ENCODE measurements at places on chromosomes 1 and 21.

DNA sequence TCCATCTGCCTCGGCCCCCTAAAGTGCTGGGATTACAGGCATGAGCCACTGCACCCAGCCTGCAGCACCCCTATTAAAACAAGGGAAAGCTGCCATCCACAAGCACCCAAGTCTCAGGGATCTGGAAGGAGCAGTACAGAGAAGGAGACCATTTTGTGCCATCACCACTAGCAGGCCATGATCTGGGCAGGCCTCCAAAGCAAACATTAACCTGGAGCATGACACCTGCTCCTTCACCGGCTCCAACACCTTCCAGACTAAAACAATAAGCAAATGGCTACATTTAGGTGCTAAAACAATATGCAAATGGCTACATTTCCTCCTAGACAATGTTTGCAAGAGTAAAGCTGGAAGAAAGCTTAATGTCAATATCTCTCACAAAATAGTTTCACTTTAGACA, 16.7 kb downstream of the MEAF6 start:
- no peak for DNase-seq

GRCh38 chr1:29196863-29197589, 15.3 kb upstream of the SRSF4 start:
- DNase-seq: no peak

GRCh38 chr1:158809862-158810261, 21.3 kb upstream of the MNDA start:
- DNase-seq: no peak

- no peak for DNase-seq
These were observed 39.2 kb downstream of the EIF2B3 start for GRCh38 chr1:44947063-44947773.

DNA sequence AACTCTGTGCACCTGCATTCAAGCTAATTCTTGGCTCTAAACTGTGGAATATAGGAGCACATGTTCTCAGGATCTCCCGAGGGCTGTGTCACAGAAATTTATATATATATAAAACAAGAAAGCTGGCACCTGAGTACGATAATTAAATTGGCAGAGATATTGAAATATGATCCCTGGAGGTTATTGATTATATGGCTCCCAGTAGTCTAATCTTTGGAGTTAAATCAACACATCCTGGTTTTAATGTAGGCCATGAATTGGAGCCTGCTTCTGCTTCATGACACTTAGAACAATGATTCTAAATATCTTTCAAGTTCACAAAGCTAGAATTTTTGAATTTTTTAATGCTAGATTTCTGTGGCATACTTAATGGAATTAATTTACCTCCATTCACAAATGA, 84.3 kb downstream of the CTH start:
- no peak for DNase-seq

DNA sequence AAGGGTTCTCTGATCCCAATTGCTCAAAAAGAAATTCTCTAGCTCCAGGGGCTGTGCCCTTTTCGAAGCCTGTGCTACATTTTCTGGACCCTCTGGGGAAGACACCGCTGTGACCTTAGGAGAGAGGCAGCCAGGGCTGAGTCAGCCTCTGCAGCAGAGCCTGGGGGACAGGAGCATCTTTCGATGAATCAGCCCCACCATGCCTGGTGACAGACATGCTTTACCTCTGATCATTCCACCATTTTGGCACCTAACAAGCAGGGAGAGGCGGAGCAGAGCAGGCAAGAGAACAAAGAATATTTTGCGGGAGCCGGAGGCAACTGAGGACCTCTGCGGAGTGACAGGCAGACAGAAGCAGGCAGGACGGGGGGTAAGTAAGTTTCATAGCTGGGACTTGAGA, 84.9 kb downstream of the VWA5B1 start:
- DNase-seq: no peak

- DNase-seq: no peak
These were observed 558 bp downstream of the USP1 start for GRCh38 chr1:62437273-62437940.

- no peak for DNase-seq
These were observed 237.6 kb downstream of the NTNG1 start for GRCh38 chr1:107378426-107378825.

DNA sequence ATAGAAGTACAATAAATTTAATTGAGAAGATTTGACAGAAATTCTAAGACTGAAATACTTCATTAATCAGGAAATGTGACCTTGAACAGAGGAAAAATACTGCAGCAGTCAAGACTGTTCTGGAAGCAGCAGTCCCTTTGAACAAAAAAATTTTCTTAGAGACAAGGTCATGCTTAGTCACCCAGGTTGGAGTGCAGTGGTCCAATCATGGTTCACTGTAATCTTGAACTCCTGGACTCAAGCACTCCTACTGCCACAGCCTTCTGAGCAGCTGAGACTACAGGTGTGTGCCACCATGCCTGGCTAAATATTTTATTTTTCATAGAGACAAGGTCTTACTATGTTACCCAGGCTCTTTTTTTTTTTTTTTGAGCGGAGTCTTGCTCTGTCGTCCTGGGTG, 1.9 kb upstream of the CCDC30 start:
- DNase-seq: no peak

- no peak for DNase-seq
These were observed 27.1 kb upstream of the PDXK start for GRCh38 chr21:43691801-43692200.

- no peak for DNase-seq
These were observed 260.0 kb downstream of the RGS7 start for GRCh38 chr1:241096982-241097381.

GRCh38 chr1:10667861-10668761, 128.3 kb downstream of the CASZ1 start:
- no peak for DNase-seq

DNA sequence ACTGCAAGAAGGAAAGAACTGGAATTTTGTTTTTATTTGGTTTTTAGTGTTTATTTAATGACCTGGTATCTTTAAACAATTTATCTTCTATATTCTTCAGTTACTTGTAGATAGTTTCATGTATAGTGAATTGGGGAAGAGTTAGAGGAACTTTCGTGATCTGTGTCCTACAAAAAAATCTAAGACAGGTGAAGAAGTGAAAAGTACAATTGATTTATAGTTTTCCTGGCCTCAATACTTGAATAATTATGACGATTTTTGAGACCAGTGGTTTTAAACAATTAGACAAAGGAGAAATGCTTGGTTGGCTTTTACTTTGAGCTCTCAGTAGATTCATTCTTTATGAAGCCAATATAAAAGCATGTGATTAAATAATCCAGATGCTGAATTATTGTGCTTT, 7.5 kb downstream of the MIER1 start:
- DNase-seq: no peak

GRCh38 chr1:153262462-153263157, 3.1 kb downstream of the LORICRIN start:
- no peak for DNase-seq

DNA sequence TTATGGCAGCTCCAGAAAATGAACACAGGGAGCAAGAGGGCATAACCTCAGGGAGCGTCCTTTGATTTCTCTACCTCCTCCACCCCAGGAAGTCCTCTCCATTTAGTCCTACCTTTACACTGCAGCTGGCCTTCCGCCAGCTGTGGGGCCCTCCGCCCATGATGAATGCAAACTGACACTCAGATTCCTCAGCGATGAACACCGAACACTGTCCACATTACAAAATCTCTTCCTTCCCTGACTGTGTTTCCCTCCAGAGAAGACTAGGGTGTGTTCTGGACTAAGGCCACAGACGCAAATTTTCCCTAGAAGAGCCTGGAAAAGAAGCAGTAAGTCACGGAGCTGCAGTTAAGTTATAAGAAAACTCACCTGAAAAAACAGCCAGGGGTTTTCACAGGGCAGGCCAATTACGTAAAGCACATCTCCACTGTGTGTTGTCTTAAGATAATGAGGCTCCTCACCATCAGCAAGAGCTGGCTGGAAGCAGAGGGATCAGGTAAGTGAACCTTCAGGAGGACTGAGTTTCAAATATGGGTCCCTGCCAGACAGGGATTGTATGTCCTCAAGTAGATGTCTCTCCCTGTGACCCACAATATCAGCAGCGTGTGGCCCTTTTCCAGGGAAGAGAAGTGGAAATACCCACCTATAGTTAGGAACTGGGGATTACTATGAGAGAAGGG, 46.3 kb upstream of the ATP1B1 start:
- DNase-seq: no peak

GRCh38 chr21:28419811-28420210, 572.9 kb downstream of the LTN1 start:
- no peak for DNase-seq

DNA sequence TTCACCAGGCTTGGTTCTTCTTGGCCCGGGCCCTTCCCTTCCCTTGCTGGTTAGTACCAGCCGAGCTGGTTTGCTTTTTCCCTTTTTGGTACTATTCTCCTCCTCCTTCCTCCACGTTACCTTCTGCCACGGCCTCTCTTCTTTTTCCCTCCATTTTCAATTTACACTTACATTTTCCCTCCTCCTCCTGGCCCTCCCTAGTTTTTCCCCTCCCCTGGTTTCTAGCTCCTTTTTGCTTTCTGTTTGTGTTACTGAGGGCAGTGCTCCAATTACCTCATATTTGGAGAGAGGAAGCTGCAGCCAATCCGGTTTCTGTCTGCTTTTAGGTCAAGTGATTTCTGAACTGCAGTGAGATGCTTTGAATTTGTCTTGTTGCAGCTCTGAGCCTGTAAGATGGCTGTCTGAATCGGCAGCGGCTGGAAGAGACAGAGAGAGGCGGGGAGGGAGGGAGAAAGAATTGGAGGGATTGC, 63.7 kb downstream of the MACF1 start:
- DNase-seq: no peak

DNA sequence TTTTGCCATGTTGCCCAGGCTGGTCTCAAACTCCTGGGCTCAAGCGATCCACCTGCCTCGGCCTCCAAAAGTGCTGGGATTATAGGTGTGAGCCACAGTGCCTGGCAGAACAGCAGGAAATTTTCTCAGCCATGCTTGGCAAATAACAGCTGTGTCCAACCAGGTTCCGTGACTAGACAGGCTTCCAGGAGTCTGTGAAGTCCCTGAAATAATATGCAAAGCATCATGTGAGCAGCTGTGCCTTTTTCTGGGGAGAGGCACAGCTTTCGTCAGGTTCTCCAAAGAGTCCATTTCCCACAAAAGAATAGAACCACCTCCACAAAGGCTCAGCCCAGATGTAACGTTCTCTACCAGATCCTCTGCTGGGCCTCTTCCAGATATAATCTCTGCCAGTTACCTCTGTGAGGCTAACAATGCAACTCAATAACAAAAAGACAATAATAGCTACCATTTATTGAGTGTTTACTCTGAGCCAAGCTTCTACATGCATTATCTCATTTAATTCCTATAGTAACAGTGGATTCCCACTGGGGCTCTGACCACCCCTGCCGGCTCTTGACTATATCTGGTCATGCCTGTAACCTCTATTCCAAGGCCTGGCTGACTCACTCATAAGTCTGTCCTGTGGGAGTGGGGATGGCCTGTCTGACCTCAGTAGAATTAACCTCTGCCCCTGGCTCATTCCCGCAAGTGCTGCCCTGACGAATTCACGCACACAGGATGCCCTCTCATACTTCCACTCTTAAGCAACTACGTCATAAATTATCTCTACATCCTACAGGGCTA, 4.0 kb upstream of the NKAIN1 start:
- DNase-seq: no peak

DNA sequence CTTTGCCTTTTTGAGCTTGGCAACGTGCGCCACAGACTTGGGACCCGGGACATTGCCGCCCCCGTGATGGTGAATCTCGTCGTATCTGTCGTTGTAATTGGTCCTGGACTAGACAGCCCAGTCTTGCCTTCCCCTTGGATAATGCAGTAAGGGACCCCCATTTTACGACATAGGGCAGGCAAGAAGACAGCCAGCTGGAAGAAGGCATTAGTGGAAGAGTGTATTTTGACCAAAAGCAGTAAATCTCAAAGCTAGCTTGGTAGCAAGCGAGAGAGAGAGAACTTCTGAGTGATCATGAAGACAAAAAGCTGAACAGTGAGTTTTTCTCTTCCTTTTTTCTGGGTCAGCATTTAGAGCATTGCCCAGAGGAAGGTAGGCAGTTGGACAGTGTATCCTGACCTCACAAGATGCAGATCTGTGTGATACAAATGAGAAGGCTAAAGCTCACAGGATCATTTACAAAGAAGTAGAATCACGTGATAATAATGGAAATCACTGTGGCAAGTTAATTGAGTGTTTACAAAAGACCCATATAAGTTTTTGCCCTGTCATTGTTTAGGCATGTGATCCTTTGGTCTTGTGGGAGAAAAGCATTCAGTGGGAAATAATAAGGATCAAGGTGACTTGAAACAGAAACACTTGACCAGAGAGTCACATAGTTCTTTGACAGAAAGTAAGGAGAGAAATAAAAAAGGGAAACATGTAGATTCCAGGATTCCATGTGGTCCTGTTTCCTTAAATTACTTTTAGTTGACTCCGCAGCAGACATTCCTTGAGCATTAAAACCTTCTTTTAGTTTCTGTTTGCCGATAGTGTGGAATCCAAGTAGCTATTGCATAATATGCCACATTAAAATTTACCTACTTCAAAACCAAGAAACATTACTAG, 66.3 kb downstream of the CNST start:
- DNase-seq: no peak

- no peak for DNase-seq
These were observed 125.6 kb downstream of the ACBD6 start for GRCh38 chr1:180376800-180377199.

DNA sequence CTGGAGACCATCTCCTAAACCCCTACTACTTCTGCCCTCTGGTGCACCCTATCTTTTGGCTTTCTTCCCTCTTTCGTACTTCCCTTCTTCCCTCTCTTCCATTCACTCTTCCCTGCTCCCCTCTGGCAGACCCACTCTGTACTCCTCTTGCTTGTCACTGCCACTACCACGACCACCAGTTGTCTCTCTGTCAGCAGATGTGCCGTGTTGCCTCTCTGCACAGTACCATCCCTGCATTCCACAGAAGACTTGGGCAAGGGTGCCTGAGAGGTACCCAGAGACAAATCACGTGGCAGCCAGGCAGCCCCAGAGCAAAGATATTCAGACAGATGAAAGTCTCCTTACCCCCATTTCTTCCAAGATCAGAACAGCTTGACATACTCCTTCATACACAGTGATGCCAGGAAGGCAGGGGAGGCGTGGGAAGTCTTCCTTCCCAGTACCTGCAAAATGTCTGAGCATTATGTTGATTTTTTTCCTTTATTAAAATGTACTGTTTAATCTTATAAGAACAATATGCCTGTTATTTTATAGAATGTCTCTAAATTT, 15.0 kb downstream of the CAMSAP2 start:
- DNase-seq: no peak

DNA sequence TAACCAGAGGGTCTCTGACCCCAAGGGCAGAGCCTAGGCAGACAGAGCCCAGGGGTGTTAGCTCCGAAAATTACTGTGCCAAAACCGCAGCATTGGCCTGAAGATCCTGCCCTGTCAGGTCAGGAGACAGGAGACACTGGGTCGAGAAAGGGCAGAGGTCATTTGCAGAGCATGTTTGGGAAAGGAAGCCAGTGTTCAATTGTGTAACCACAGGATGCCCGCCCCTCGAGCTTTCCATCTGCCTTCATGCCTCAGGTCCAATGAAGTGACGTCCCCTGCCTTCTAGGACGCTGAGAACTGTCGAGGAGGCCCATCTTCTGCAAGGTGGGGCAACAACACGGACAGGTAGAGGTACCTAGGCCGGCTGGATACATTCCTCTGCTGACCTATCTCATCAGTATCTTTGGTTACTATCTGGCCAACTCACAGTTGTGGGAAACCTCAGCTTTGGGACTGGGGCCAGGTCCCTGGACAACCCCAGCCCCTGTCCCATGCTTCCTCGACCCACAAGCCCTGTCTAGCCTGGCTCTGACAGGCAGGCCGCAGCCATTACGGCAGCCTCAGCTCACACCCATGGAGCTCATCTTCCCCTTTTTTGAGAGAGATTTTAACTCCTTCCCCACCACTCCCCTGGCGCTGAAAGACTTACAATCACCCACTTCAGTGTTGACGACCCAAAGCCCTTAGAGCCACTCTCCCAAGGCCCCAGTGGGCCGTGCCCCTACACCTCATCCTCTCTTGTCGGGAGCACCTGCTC, 1.3 kb downstream of the ARL8A start:
- no peak for DNase-seq
